ENCODE measurements at places on chromosomes 5 and 9.

GRCh38 chr5:139236479-139236878 is 38.3 kb upstream of the SIL1 start:
- H3K4me1 ChIP-seq = no peaks in the 10 kb centered on the region
- no peak for DNase-seq
- peaks cover 26% of the 10 kb centered on the region for H3K27me3 ChIP-seq
- H3K27ac ChIP-seq = no peak overlapping the region
- H3K4me3 ChIP-seq = no peak overlapping the region

GRCh38 chr9:84794981-84795637 is 125.6 kb downstream of the NTRK2 start:
- peaks cover 4% of the 10 kb centered on the region for H3K27me3 ChIP-seq
- DNase-seq = no peak
- H3K4me1 ChIP-seq = no peaks in the 10 kb centered on the region
- H3K27ac ChIP-seq = no peak overlapping the region
- no peaks in the 10 kb centered on the region for H3K36me3 ChIP-seq

- H3K27ac ChIP-seq = no peak overlapping the region
- H3K4me1 ChIP-seq = peaks cover 2% of the 10 kb centered on the region
- no peak for DNase-seq
- H3K27me3 ChIP-seq = no peaks in the 10 kb centered on the region
- H3K4me3 ChIP-seq = no peak overlapping the region
- no peaks in the 10 kb centered on the region for H3K36me3 ChIP-seq
Observed at GRCh38 chr9:114231273-114231672, 75.9 kb downstream of the COL27A1 start.

DNA sequence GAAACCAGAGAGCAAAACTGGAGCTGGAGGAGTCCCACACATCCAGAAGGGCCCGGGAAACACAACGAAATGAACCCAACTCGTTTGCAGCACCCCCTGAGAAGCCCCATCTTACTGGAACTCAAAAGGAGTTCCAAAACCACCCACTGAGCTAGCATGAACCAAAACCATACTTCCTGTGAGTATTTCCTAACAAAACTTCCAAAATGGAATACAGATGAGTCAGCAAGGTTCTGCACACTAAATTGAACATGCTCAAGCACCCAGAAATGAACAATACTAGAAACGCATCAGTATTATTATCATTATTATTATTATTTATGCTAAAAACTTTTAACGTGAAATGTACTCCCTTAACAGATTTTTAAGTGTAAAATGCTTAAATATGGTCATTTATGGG is 8.0 kb upstream of the SPOCK1 start:
- DNase-seq = no peak
- H3K4me3 ChIP-seq = no peak overlapping the region
- H3K27me3 ChIP-seq = peaks cover 43% of the 10 kb centered on the region
- H3K4me1 ChIP-seq = no peaks in the 10 kb centered on the region
- H3K27ac ChIP-seq = no peak overlapping the region
- H3K36me3 ChIP-seq = no peaks in the 10 kb centered on the region

GRCh38 chr5:32165597-32165996 is 8.5 kb downstream of the GOLPH3 start:
- peaks cover 54% of the 10 kb centered on the region for H3K4me1 ChIP-seq
- H3K27ac ChIP-seq = no peak overlapping the region
- no peaks in the 10 kb centered on the region for H3K27me3 ChIP-seq
- no peaks in the 10 kb centered on the region for H3K36me3 ChIP-seq

DNA sequence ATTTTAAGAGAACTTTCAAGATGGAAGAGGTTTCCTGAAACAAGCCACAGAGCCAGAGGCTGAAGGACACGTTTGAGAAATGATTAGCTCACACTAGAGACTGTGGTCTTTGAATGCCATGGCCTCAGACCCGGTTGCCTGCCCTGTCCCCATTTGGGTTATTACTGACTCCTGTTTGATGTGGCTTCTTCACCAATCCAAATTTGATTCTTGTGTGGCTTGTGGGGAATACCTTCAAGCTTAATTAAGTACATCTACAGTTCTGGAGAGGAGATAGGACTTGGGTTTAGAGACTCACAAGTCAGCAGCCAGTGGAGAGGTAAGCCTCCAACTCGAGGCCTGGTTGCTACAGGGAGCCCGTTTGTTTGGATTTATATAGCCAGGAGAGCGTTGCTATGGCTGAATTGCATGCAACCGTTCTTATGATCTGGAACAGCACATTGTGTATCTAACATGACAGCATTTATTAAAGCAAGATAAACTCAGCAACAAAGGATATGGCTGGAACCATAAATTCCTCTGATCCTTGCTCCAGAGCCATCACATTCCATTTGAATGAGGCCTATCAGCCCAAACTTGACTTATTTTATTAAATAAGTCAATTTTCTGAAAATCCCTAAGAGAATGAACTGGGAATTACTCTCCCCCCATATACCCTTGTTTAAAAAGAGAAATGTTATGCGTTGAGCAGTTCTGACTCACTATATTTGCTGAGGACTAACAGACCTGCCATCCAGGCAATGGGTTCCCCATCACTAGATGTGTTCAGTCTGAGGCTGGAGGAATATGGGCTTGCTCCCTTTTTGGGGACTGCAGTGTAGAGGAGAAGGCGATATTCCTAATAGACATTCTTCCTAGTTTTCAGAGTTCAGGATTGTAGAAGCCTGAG is 88.4 kb upstream of the TNFSF8 start:
- H3K4me1 ChIP-seq = peaks cover 6% of the 10 kb centered on the region
- no peaks in the 10 kb centered on the region for H3K36me3 ChIP-seq
- no peak for DNase-seq
- H3K27me3 ChIP-seq = peaks cover 11% of the 10 kb centered on the region

DNA sequence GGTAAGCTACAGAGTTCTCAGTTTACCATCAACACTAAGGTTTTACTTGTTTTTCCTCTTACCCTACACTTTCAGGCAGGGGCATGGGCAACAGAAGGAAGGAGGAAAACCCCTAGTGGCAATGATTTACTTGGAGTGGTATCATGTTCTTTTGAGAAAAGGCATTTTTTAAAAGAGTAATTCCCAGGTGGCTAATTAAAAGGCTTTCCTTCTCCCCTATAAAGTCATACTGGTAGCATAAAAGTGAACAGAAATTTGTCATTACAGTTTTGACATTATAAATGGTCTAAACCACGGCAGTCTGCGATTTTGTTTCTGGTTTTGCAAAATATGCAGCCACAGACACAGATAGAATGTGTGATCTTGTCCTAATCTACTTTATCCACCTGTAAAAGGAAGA is 30.9 kb upstream of the OR2K2 start:
- DNase-seq = no peak
- no peaks in the 10 kb centered on the region for H3K4me1 ChIP-seq
- no peak overlapping the region for H3K4me3 ChIP-seq
- no peak overlapping the region for H3K27ac ChIP-seq

DNA sequence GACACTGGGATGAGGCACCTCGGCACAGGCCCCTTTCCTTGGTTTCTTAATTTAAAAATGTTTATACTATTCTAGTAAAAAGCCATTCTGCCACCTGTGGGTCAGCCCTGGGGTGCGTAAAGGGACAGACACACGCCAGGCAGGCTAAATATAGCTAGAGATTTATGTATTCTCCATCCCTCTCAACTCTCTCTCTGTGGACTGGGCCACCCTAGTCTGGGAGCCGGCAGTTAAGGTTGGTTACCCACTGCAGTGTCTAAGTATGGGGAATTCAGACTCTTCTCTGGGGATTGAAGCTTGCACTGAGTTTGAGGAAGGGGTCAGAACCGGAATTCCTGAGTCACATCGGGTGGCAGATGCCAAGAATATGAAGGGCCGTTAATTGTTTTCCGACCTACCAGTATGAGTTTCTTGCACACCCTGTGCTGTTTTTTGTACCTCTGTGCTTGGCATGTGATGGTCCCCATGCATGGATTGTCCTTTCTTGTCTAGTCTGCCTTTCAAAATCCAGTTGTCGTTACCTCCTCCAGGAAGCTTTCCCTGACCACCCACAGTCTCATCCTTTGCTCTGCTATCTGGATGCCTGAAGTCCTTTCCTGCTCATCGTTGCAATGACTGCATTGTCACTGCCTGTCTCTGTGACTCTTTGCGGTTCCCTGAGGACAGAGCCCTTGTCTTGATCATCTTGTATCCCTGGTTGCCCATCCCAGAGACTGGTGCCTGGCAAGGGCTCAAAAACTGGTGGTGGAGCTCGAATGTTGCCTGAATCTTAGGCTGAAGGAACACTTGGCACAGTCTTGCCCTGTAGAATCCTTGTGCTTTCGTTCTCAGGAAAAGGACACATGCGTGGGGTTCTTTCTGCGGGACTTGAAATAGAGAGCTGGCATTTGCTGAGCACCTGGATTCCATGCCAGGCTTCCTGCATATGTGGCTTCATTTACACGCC is 2.1 kb downstream of the NEURL1B start:
- no peak for DNase-seq
- H3K4me1 ChIP-seq = no peaks in the 10 kb centered on the region
- H3K27ac ChIP-seq = no peak overlapping the region
- H3K36me3 ChIP-seq = no peaks in the 10 kb centered on the region
- H3K27me3 ChIP-seq = peaks cover 33% of the 10 kb centered on the region

DNA sequence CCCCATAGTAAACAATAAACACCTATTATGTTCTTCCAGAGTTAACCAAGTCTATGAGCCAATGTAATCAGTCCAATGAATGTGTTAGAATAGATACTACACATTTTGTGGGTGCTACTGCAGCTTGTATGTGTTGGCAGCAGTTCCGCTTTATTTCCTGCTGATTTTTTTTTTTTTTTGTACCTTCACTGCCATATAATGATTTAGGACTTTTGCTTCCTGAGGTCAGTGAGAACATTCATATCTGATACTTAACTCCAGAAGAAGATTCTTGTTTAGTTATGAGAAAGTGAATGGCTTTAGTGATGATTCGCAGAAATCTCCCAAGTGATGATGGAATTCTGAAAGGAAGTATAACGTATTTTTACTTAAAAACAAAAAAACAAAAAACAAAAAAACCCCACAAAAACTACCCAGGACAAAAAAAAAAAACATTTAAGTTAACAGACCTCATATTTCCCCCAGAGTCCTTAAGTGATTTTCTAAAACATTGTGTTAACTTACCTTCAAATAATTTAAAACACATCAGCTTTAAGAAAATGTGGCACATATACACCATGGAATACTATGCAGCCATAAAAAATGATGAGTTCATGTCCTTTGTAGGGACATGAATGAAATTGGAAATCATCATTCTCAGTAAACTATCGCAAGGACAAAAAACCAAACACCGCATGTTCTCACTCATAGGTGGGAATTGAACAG is 24.7 kb upstream of the LMNB1 start:
- peaks cover 6% of the 10 kb centered on the region for H3K4me1 ChIP-seq
- H3K36me3 ChIP-seq = no peaks in the 10 kb centered on the region
- no peak overlapping the region for H3K4me3 ChIP-seq
- no peak overlapping the region for H3K27ac ChIP-seq

- H3K27me3 ChIP-seq = peaks cover 21% of the 10 kb centered on the region
- no peaks in the 10 kb centered on the region for H3K4me1 ChIP-seq
- H3K4me3 ChIP-seq = no peak overlapping the region
- no peak overlapping the region for H3K27ac ChIP-seq
Observed at GRCh38 chr5:176761755-176762154, 48.6 kb upstream of the UNC5A start.

GRCh38 chr9:100307080-100307479 is 45.7 kb downstream of the TEX10 start:
- H3K4me3 ChIP-seq = no peak overlapping the region
- H3K27me3 ChIP-seq = no peaks in the 10 kb centered on the region
- DNase-seq = no peak
- H3K4me1 ChIP-seq = peaks cover 34% of the 10 kb centered on the region
- peak overlapping the region; percentile 84 for H3K27ac ChIP-seq
- H3K36me3 ChIP-seq = peaks cover 96% of the 10 kb centered on the region

DNA sequence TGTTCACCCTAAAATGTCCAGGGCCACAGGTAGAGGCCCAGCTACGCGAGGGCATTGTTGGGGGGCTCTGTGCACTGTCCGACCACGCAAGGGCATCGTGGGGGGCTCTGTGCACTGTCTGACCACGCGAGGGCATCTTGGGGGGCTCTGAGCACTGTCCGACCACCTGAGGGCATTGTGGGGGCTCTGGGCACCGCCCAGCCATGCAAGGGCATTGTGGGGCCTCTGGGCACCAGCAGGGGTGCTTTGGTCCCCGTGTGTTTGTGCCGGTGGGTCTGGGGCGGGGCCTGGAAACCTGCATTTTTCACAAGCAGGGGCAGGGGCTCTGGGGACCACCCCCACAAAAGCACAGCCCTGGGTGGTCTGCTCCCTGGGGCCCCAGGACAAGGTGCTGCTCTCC is 41.5 kb upstream of the RXRA start:
- peaks cover 7% of the 10 kb centered on the region for H3K27me3 ChIP-seq
- no peaks in the 10 kb centered on the region for H3K36me3 ChIP-seq
- H3K4me1 ChIP-seq = peaks cover 5% of the 10 kb centered on the region
- H3K4me3 ChIP-seq = no peak overlapping the region

- DNase-seq = no peak
- no peak overlapping the region for H3K27ac ChIP-seq
- no peak overlapping the region for H3K4me3 ChIP-seq
- H3K4me1 ChIP-seq = no peaks in the 10 kb centered on the region
- H3K36me3 ChIP-seq = no peaks in the 10 kb centered on the region
Observed at GRCh38 chr9:12658531-12659209, 34.5 kb upstream of the TYRP1 start.

- H3K4me3 ChIP-seq = no peak overlapping the region
- H3K4me1 ChIP-seq = peaks cover 52% of the 10 kb centered on the region
- H3K36me3 ChIP-seq = peaks cover 6% of the 10 kb centered on the region
- no peak for DNase-seq
- H3K27me3 ChIP-seq = no peaks in the 10 kb centered on the region
Observed at GRCh38 chr5:131579917-131580671, 54.9 kb downstream of the RAPGEF6 start.

DNA sequence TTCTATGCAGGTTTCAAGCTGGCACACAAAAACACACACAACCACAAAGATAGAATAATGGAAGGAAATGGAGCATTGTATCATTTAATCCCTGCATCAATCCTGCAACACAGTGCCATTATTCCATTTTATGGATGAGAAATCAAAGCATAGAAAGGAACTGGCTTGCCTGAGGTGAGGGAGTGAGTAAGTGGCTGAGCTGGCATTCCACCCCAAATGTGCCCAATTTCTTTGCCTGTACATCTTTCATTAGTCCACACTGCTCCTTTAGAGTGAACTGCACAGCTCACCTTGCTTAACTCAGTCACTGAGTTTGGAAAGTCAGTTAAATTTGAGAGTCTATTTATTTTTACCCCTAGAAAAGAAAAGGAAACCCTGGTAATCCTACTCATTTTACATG is 28.9 kb downstream of the ZNF366 start:
- H3K36me3 ChIP-seq = no peaks in the 10 kb centered on the region
- H3K4me3 ChIP-seq = no peak overlapping the region
- H3K4me1 ChIP-seq = no peaks in the 10 kb centered on the region
- no peak for DNase-seq

DNA sequence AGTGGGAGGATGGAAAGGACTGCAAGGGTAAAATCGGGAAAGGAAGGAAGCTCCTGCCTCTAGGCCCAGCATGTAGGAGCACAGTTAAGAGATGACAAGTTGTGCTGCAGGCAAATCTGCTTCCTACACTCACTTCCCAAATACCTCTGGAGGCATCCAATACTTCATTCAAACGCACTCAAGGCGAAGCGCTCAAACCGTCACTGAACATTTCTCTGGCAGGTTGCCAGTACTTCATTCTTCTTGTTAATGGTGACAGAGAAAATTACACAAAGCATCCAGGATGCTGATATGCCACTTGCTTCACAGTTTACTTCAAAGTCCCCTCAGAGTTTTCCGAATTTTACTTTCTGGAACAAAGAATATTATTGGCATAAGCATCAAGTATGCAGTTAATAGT is 59.8 kb downstream of the NREP start:
- H3K4me1 ChIP-seq = no peaks in the 10 kb centered on the region
- no peaks in the 10 kb centered on the region for H3K36me3 ChIP-seq
- H3K27me3 ChIP-seq = peaks cover 2% of the 10 kb centered on the region
- H3K4me3 ChIP-seq = no peak overlapping the region
- H3K27ac ChIP-seq = no peak overlapping the region
- no peak for DNase-seq

Measured in naive thymus-derived CD8-positive, alpha-beta T cell (primary cell).